ENCODE measurements at places on chromosomes 2 and 18. TPM values are rescaled to one million over a fixed set of nuclear protein-coding genes. Genes with fewer than 3 reads are reported as not detected.

The FAM136A gene
- 45.5 TPM for total RNA-seq

The GALNT5 gene
- total RNA-seq: not detected

- no peaks in the 10 kb centered on the region for H3K36me3 ChIP-seq
- H3K27ac ChIP-seq: no peak overlapping the region
- no peak overlapping the region for H3K4me3 ChIP-seq
- peaks cover 3% of the 10 kb centered on the region for H3K4me1 ChIP-seq
- H3K27me3 ChIP-seq: peaks cover 30% of the 10 kb centered on the region
Measured at GRCh38 chr18:59810735-59811520, 88.9 kb upstream of the PMAIP1 start.

GRCh38 chr2:166337932-166338331, 37.8 kb downstream of the SCN9A start:
- no peaks in the 10 kb centered on the region for H3K36me3 ChIP-seq
- no peaks in the 10 kb centered on the region for H3K4me1 ChIP-seq
- no peaks in the 10 kb centered on the region for H3K27me3 ChIP-seq
- no peak overlapping the region for H3K4me3 ChIP-seq

DNA sequence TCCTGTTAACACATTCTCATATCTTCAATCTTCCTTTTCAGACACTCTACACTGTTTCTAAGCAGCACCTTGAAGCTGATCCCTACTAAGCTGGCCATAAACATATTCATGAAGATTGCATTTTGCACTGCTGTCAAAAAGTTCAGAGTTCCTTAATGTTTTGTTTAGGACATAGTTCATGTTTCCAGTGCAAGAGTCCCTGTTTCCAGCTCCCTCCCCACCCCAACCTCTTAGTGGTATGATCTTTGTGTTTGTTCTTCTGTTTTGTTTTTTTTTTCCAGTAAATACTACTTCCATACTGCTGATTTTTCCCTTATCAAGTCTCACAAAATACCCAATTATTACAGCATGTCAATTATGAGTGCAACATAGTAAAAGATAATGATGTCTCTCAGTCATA, 4.1 kb upstream of the SLC40A1 start:
- peaks cover 40% of the 10 kb centered on the region for H3K27me3 ChIP-seq
- no peak overlapping the region for H3K27ac ChIP-seq
- H3K36me3 ChIP-seq: no peaks in the 10 kb centered on the region

DNA sequence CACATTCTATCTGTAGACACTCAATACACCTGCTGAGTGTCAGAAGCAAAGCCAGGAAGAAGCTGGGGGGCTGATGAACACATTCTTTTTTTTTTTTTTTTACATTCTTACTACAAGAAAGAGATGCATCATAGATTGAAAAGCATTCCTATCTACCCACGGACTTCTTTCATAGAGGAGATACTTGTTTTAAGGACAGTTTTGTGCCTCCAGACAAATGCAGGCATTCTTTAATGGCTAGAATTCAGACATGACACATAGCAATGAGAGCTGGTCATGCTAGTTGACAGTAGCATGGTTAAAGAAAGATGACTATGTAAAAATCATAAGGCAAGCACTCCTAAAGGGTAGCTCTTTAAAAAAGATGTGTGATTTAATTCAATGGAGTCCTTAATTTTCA, 110.2 kb downstream of the EPHA4 start:
- no peak for DNase-seq
- peaks cover 17% of the 10 kb centered on the region for H3K27me3 ChIP-seq
- peaks cover 27% of the 10 kb centered on the region for H3K4me1 ChIP-seq
- H3K27ac ChIP-seq: no peak overlapping the region
- H3K36me3 ChIP-seq: no peaks in the 10 kb centered on the region

- peaks cover 12% of the 10 kb centered on the region for H3K4me1 ChIP-seq
- no peaks in the 10 kb centered on the region for H3K27me3 ChIP-seq
- peaks cover 22% of the 10 kb centered on the region for H3K36me3 ChIP-seq
- H3K27ac ChIP-seq: peak overlapping the region; percentile 20
- H3K4me3 ChIP-seq: no peak overlapping the region
- no peak for DNase-seq
Measured at GRCh38 chr2:144248350-144249034, 271.4 kb downstream of the ZEB2 start.

GRCh38 chr2:162422894-162423293, 79.0 kb downstream of the GCA start:
- peaks cover 3% of the 10 kb centered on the region for H3K27me3 ChIP-seq
- H3K36me3 ChIP-seq: no peaks in the 10 kb centered on the region
- no peaks in the 10 kb centered on the region for H3K4me1 ChIP-seq
- H3K27ac ChIP-seq: no peak overlapping the region

GRCh38 chr2:200356857-200357384, 50.4 kb downstream of the SPATS2L start:
- no peak for DNase-seq
- no peaks in the 10 kb centered on the region for H3K4me1 ChIP-seq
- no peak overlapping the region for H3K4me3 ChIP-seq
- H3K27me3 ChIP-seq: no peaks in the 10 kb centered on the region
- H3K36me3 ChIP-seq: no peaks in the 10 kb centered on the region

GRCh38 chr2:98012561-98012991, 16.8 kb upstream of the TMEM131 start:
- no peak for DNase-seq
- H3K4me1 ChIP-seq: peaks cover 23% of the 10 kb centered on the region
- no peak overlapping the region for H3K27ac ChIP-seq
- H3K36me3 ChIP-seq: no peaks in the 10 kb centered on the region
- no peaks in the 10 kb centered on the region for H3K27me3 ChIP-seq

The IL36RN gene
- not detected for total RNA-seq

GRCh38 chr2:138213084-138213483, 248.8 kb downstream of the HNMT start:
- DNase-seq: no peak
- H3K4me1 ChIP-seq: no peaks in the 10 kb centered on the region
- H3K4me3 ChIP-seq: no peak overlapping the region
- no peaks in the 10 kb centered on the region for H3K36me3 ChIP-seq
- no peak overlapping the region for H3K27ac ChIP-seq

The ARHGAP25 gene
- 68.7 TPM for total RNA-seq

The PPM1G gene
- total RNA-seq: 130 TPM

DNA sequence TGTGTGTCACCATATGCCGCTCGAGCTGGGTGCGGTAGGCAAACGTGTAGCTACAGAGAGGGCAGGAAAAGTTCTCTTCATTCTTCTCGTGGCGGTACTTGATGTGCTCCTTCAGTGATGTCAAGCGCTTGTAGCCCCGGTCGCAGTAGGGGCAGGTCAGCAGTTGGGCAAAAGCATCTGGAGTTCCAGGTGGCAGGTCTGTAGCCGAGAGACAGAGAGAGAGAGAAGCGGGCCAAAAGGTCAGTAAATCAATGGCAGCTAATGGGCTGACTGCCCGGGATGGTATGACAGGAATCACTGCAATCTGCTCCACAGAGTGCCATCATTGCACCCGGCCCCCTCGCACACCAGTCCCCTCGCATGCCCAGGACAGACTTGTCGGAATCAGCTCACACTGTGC, 116.0 kb downstream of the ZEB2 start:
- H3K4me3 ChIP-seq: no peak overlapping the region
- no peak overlapping the region for H3K27ac ChIP-seq
- H3K4me1 ChIP-seq: peaks cover 4% of the 10 kb centered on the region

The CTIF gene
- total RNA-seq: 2.1 TPM

DNA sequence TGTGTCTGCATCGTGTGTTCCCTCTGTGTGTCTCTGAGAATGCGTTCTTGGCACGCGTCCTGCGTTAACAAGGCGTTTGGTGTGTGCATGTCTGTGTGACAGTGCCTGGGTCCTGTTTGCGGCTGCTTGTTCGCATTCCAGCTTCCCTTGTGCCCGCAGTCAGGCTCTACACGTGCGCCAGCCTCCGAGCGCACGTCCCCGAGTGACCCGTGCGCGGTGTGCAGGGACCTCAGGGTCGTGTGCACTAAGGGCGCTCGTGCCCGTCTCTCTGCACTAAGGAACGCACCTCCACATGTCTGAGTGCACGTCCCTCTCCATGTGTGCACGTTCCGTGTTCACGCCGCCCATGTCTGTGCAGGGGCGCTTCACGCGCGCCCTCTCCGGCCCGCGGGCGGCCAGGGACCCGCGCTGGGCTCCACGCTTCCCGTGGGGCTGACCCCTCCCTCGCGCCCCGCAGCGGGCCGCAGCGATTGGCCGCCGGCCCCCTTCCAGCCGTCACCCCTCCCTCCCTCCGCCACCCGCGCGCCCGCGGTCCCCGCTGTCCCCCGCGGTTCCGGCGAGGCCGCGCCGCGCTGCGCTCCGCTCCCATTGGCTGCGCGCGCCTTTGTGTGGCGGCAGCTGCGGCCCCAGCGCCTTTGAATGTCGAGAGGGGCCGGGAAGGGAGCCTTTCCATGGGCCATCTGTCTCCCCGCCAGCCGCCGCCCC, 229.4 kb downstream of the HAUS1 start:
- DNase-seq: peak; percentile 45
- H3K4me1 ChIP-seq: peaks cover 47% of the 10 kb centered on the region
- H3K36me3 ChIP-seq: peaks cover 4% of the 10 kb centered on the region
- peak overlapping the region; percentile 69 for H3K4me3 ChIP-seq

GRCh38 chr2:110727923-110728322, 4.5 kb upstream of the ACOXL start:
- H3K4me3 ChIP-seq: no peak overlapping the region
- H3K27me3 ChIP-seq: peaks cover 44% of the 10 kb centered on the region
- H3K4me1 ChIP-seq: peaks cover 9% of the 10 kb centered on the region
- H3K36me3 ChIP-seq: no peaks in the 10 kb centered on the region
- no peak overlapping the region for H3K27ac ChIP-seq

DNA sequence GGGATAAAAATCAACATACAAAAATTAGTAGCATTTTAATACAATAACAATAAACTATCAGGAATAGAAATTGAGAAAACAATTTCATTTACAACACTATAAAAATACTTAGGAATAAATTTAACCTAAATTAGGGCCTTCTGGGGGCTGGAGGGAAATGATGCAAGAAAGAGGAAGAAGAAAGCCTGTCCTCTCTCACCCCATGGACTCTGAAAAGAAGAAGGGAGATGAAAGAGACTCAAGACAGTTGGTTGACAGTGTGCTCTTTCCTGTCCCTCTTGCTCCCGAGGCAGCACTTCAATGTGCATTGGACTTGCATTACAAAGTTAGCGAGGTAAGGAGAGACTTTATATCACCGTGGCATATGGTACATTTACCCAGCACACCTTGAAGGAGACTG, 88.5 kb downstream of the VAPA start:
- H3K27me3 ChIP-seq: peaks cover 2% of the 10 kb centered on the region
- no peak for DNase-seq
- H3K4me1 ChIP-seq: no peaks in the 10 kb centered on the region
- H3K27ac ChIP-seq: no peak overlapping the region
- peaks cover 4% of the 10 kb centered on the region for H3K36me3 ChIP-seq
- H3K4me3 ChIP-seq: no peak overlapping the region

The TFCP2L1 gene
- not detected for total RNA-seq

The IL36B gene
- total RNA-seq: not detected

GRCh38 chr2:75099521-75099922, 99.8 kb downstream of the TACR1 start:
- peaks cover 11% of the 10 kb centered on the region for H3K27me3 ChIP-seq
- no peaks in the 10 kb centered on the region for H3K36me3 ChIP-seq
- no peaks in the 10 kb centered on the region for H3K4me1 ChIP-seq
- no peak overlapping the region for H3K27ac ChIP-seq

DNA sequence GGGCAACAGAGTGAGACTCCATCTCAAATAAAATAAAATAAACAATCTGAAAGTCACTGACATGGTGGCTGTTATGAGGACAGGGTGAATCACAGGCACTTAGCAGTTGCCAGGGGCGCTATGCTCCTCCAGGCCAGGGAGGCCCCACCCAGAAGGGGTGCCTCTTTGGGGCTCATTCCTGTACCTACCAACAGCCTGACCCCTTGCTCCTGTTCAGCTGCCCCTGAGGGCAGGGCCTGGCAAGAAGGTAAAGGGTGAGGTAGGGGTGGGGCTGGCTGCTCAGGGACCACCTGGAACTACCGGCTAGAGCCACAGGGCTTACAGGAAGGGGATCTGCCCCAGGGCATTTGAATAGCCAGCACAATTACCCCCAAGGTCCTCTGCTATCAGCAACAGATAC, 60.3 kb downstream of the INPP5D start:
- H3K27ac ChIP-seq: no peak overlapping the region
- DNase-seq: no peak
- no peak overlapping the region for H3K4me3 ChIP-seq
- peaks cover 31% of the 10 kb centered on the region for H3K4me1 ChIP-seq

The RSAD2 gene
- 74.5 TPM for total RNA-seq

GRCh38 chr2:108898315-108899082, 90.5 kb downstream of the EDAR start:
- H3K27ac ChIP-seq: no peak overlapping the region
- H3K27me3 ChIP-seq: no peaks in the 10 kb centered on the region
- no peak for DNase-seq
- H3K36me3 ChIP-seq: no peaks in the 10 kb centered on the region

DNA sequence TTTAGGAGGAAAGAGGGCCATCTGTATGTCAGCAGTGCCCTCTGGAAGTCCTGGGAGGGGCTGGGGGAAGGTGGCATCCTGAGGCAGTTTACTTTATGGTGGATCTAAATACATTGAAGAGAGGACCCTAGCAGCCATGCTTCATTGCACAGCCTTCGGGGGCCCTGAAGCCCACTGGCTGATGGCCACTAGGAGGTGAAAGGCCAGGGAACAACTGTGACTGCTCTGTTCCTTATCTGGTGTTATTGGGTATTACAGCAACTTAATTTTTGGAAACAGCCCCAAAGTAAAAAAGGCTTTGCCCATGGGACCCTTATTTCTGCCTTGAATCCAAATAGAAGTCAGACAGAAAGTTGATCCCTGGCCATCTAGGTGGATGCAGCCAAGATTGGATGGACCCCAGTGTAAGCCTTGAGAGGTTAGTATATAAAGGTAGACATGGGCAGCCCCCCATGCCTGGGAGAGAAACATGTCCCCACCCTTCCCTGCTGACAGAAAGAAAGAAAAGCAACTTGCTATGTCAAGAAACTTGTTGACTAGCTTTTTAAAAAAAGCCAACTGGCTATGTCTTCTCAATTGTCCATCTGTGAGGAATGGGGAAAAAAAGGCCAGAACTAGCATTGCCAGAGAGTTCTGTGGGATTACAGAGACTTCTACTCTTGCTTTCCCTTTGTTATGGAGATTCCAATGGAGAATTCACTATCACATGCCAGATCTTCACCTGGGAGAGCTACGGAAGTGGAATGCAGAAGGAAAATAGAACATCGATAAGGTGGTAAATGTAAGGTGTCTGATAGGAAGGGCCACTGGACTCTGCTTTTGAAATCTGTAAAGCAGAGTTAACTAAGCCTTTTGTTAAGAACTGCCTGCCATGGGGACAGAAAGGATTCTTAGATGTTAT, 58.6 kb upstream of the OSR1 start:
- no peak overlapping the region for H3K4me3 ChIP-seq
- H3K27ac ChIP-seq: no peak overlapping the region
- H3K36me3 ChIP-seq: no peaks in the 10 kb centered on the region

GRCh38 chr2:69720404-69720803, 21.5 kb upstream of the ANXA4 start:
- peaks cover 12% of the 10 kb centered on the region for H3K4me1 ChIP-seq
- no peak overlapping the region for H3K27ac ChIP-seq
- peaks cover 2% of the 10 kb centered on the region for H3K27me3 ChIP-seq
- no peak overlapping the region for H3K4me3 ChIP-seq
- DNase-seq: no peak
- no peaks in the 10 kb centered on the region for H3K36me3 ChIP-seq

The C2orf80 gene
- not detected for total RNA-seq

Data from activated CD8-positive, alpha-beta T cell treated with anti-CD3 and anti-CD28 coated beads, Interleukin-2, amount 10 ng/mL, durations not matched to agents 7 days and 5 days (primary cell).